ENCODE measurements at places on chromosomes 16 and 17. TPM values are rescaled to one million over a fixed set of nuclear protein-coding genes. Genes with fewer than 3 reads are reported as not detected.

DNA sequence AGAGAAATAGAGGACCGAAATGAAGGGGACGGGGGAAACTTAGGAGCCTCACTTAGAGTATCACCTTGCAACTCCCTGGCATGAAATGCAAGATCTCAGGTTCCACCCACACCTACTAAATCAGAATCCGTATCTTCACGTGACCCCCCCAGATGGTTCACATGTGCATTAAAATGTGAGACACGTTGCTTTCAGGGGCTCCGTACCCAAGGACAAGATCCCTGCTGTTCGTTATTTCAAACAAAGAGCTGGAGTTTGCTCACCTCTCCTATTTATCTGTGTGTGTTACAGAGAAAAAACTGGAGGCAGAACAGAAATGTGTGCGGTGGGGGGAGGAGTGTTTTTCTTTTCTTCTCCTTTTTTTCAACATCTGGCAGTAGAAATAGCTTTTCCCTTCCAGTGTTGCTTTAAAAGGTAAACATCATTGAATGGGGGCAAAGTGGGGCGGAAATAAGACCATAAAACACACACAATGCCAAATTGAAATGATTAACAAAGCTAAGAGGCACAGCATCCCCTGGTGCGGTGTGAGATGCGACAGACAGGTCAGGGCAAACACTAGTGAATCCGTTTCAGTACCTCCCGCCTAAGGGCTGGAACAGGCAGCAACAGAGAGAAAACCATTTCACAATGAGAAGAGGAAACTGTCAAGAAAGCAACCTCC is 145.4 kb downstream of the SOX9 start:
- no peak for DNase-seq

DNA sequence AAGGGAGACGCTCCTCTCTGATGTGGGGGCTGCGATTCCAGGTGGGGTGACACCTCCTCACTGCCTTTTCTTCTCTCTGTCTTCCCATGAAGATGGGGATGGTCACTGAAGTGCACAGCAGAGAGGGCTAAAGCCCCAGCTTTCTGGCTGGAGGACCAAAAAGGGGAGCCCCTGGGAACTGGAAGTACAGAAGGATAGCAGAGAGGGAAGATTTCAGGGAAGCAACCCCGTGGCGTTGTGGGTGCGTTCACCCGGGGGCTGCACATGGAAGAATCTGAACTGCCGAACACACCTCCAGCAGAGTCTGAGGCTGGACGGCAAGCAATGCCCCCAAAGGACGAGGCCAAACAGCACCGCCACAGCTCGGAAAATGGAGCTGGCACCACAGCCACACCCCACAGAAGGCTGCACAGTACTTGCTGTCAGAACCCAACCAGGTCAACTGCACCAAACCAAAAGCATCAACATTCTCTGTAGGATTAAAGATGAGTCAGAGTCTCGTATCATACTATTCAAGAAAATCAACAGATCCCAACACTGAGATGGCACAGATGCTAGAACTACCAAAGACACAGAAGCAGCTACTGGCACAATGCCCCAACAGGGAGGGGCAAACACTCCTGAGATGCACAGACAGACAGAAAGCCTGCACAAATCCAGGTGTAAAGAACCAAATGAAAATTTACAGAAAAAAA is 49.9 kb downstream of the MAP1LC3B start:
- no peak for DNase-seq

GRCh38 chr16:15658149-15658548 is 8.1 kb downstream of the NDE1 start:
- no peak for DNase-seq

- no peak for DNase-seq
These were observed 238.5 kb downstream of the SOX9 start for GRCh38 chr17:72359274-72359673.

DNA sequence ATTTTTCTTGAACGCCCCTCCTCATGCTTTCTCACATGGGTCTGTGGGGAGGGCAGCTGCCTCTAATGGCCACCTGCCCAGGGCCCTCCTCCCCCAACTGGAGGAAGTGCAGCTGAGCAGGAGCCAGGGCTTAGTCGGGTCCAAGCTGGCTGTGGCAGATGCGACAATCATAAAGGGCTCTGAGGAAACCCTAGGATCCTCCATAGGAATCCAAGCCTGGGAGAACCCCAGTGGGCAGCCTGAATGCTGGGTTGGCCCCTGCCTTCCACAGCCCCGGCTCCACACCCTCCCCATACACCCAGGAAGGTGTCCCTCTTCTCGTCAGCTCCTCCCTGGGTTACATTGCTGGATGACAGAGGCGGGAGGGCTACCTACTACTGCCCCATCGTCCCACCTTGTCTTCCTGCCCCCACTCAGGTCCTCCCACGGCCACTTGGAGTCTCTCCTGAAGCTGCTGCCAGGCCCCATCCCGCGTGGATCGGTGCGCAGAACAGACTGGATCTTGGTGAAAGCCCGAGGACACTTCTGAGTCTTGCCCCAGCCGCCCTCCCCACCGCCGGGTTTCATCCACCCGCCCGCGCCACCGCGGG is 15.6 kb upstream of the CBFB start:
- DNase-seq, result no peak

- no peak for DNase-seq
These were observed 86.4 kb downstream of the SOCS1 start for GRCh38 chr16:11169641-11170040.

GRCh38 chr16:89034971-89035668 is 58.1 kb upstream of the CBFA2T3 start:
- no peak for DNase-seq

DNA sequence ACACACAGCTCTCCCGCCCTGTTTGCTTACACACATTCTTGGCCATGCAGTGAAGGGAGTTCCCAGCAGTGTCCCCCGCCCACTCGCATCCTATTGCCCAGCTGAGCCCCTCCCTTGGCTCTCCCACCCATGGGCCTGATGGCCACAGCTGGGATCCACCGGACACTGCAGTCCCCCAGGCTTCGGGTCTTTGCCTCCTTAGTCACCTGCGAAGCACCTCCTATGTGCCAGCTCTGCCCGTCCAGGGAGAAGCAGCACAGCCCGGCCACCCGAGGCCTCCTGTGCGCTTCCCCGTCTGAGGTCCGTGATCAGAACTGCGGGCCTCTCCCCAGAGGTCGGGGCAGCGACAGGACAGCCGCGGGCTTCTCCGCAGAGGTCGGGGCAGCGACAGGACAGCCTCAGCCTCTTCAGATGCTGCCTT is 136.9 kb downstream of the BANP start:
- DNase-seq, result no peak

DNA sequence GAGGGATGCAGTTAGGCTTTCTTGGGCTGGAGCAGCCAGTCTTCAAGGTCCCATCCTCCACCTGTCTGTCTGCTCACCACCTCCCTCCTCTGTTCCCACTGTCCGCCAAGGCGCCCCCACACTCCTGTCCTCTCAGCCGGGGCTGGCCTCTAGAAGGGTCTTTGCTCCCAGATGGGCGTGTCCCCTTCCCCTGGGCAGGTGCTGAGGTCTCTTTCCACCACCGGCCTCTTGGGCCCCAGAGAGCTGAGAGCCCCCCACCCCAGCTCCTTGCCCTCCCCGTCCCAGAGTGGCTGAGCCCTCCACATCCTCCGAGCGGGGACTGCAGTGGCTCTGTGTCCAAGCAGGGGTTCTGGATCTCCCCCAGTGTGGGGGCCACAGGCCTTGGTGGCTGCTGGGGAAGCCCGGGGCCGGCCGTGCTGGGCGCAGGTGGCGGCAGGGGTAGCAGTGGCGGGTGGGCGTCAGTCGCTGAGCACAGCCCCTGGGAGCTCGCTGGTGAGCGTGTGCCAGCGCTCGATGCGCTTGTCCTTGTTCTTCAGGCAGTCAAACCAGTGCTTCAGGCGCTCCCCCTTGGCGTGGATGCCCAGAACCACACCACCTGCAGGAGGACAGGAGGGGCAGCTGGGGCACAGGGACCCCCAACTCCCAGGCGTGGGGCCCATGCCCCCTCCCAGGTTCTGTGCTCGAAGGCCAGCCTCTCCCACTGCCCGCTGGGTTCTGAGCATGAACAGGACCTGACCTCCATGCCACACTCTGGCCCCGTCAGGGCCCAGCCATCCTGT is 9.8 kb downstream of the SCGB1C2 start:
- peak; percentile 18 for DNase-seq

GRCh38 chr16:73018821-73019456 is 29.0 kb downstream of the ZFHX3 start:
- DNase-seq, result no peak

DNA sequence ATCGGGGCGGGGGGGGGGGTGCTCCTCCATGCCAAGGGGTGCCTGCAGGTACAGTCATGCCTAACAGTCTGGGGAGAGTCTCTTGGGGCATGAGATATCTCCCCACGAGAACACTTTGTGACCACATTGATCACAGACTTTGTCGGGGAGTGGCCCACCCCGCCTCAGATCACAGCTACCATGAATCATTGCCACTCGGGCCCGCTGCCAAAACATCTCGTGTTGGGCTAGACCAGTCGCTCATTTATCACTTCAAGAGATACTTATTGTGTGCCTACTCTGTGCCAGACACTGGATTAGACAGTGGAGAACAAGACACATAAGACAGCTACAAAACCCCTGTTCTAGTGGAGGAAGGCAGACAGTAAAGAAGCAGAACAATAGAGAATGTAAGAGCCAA is 72.6 kb downstream of the CLEC16A start:
- DNase-seq, result peak; percentile 33

- DNase-seq, result no peak
These were observed 123.6 kb upstream of the CRHR1 start for GRCh38 chr17:45660474-45660873.

GRCh38 chr16:57147381-57148221 is 38.2 kb downstream of the PSME3IP1 start:
- peak; percentile 13 for DNase-seq

DNA sequence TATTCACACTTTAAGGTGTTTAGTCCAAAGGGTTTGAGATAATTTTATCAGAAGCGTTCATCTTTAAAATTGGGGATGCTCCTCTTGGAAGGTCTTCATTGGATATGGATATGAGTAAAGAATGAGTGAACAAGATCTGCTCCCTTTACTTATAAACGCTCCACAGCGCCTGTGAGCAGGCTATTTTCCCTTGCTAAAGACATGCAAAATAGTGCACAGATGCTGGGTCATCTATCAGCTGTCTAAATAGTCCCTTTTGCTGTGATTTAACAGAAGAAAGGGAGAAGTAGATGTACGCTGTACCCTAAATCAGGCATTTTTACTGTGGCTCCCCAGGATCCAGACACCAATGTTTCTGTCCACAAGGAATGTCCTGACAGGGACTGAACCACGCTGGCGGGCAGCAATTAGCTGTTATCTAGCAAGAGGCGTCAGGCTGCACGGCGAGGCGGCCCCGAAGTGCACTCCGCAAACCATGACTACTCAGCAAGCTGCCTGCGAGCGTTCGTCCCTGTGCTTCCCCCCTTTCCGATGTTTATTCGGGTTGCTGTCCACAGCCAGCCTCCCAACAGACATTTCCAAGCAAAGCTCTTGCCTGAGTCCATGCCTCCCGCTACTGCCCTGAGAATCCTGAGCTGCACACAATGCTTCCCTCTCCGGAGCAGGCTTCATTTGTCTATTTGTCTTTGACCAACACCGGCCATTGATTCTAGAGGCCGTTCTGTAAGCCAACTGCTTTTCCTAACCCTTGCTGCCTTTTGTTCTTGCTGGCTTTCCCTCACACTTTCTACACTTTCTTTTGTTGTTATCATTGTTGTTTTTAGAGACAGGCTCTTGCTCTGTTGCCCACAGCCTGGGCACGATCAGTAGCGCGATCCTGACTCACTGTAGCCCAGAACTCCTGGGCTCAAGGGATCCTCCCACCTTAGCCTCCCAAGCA is 55.7 kb upstream of the CNEP1R1 start:
- no peak for DNase-seq

- no peak for DNase-seq
These were observed 5.7 kb downstream of the ZNF319 start for GRCh38 chr16:57994778-57995177.

- DNase-seq, result peak; percentile 21
These were observed 11.9 kb upstream of the ENGASE start for GRCh38 chr17:79062691-79063090.

DNA sequence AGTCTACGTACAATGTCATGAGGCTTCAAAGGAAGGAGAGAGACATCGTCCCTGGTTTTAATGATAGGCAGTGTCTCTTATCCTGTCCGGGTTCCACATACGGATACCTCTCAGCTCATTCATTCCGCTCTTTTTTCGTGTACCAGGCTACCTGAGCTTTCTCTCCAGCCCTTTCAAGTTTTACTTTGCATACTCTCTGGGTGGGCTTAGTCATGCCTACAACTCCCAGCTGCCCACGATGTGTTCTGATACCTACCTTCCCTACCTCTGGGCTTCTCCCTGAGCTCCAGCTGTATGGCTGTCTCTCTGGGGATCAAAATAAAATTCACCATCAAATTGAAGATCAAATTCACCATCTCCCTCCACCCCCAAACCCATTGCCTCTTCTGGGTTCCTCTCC is 354.0 kb upstream of the EEF2KMT start:
- no peak for DNase-seq

- DNase-seq, result no peak
These were observed 6.4 kb downstream of the TK2 start for GRCh38 chr16:66543541-66543940.

DNA sequence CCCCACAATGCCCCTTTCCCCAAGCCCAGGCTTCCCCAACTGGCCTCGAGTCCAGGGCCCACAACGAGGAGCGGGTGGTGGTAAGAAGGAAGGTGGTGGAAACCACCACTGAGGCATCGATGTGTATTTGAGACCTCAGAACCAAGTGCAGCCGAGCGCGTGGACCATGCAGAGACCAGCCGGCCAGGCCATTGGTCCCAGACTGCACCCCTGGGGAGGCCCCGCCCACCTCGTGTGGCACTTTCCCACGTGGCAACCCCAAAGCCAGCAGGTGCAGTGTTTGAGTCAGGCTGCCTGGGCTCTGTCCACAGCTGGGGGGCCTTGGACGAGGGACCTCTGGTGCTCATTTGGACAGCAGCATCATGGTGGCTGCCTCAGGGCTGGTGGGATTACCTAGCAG is 28.1 kb upstream of the BAHCC1 start:
- no peak for DNase-seq

DNA sequence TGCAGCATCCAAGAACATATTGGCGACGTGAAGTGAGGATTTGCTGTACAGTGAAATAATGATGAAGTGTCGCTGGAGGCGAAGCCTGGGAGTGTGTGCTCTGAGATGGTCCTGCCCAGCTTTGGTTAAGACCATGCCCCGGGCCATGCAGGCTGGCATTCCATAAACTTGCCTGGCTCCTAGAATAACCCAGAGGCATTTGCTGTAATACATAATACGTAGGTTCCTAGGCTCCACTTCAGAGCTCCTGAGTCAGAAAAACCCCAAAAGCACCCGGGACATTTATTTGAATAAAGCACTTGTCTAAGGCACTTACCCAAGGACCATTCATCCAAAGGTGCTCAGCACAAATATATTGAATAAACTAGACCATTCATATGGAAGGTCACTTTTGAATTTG is 279.3 kb downstream of the ABCC12 start:
- no peak for DNase-seq

DNA sequence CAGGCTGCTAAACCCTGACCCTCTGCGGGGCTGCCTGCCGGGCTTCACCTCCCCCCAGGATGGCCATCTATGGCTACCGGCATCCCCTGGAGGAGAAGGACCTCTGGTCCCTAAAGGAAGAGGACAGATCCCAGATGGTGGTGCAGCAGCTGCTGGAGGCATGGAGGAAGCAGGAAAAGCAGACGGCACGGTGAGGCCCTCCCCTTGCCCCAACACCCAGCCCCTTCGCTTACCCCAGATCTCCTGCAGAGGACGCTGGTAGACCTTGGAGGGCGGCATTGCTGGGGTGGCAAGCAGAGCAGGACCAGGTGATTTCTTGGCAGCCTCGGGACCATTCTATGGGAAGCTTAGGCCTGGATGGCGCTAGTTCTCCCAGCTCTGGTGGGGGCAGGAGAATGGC is 24.5 kb downstream of the ABCC3 start:
- DNase-seq, result no peak

TMED6 gene
- total RNA-seq, result not detected

VMO1 gene
- total RNA-seq, result 8.7 TPM

Data from omental fat pad (tissue), 4 donors.